ENCODE measurements at places on chromosomes 7 and 10.

GRCh38 chr10:95458871-95459270 lies 102.3 kb downstream of the SORBS1 start:
- DNase-seq, result no peak

GRCh38 chr10:62323751-62324150 lies 50.4 kb upstream of the ZNF365 start:
- DNase-seq, result no peak

GRCh38 chr10:11864727-11865126 lies 41.6 kb downstream of the PROSER2 start:
- no peak for DNase-seq

GRCh38 chr10:62379394-62379793 lies 5.2 kb downstream of the ZNF365 start:
- no peak for DNase-seq

All from NCI-H2029 treated with DMSO at 0.1 percent for 48 hours (cell line).